Lung (tissue), 17 donors: ENCODE measurements at places on chromosomes 4 and X. TPM values are rescaled to one million over a fixed set of nuclear protein-coding genes. Genes with fewer than 3 reads are reported as not detected.

The MFAP3L gene
- 1.4 TPM for polyA plus RNA-seq

DNA sequence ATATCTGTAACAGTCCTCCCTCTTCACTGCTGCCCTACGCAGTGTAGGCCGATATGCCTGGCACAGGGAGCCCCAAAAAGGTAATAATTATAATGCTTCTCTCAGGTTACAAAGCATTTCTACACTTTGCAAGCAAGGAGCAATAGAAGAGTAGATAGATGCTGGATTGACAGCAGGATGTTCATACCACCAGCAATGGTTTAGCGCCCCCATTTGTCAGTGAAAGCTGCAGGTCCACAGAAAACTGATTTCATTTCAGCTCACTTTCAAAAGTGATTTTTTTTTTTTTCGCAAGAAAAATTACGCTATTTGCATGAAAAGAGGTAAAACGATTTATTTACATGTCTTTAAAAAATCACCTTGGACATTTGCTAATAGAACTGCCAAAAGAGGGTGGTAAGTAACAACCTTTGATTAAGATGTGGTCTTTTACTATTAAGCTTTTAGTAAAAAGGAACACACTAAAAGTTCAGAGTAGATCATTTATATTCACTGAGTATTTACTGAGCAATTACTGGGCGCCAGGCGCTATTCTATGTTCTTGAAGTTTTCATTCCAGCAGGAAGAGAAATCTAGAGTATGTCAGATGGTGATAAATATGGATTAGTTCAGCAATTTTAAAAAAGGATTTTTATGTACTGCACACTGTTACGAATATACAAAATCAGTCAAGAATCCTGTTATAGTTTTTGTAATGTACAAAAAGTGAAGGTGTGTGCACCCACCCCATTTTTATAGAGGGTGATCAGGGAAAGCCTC is 34.4 kb downstream of the HPF1 start:
- DNase-seq, result no peak
- H3K4me1 ChIP-seq, result no peaks in the 10 kb centered on the region
- H3K4me3 ChIP-seq, result no peak overlapping the region
- peaks cover 12% of the 10 kb centered on the region for H3K36me3 ChIP-seq

The CDS1 gene
- polyA plus RNA-seq, result 16.4 TPM

- peak overlapping the region; percentile 83 for H3K27ac ChIP-seq
- peaks cover 4% of the 10 kb centered on the region for H3K36me3 ChIP-seq
- no peaks in the 10 kb centered on the region for H3K27me3 ChIP-seq
- DNase-seq, result no peak
Observed at GRCh38 chr4:37908488-37909331, 17.8 kb downstream of the TBC1D1 start.

GRCh38 chrX:153816831-153817690 is 13.3 kb downstream of the PDZD4 start:
- H3K4me1 ChIP-seq, result no peaks in the 10 kb centered on the region
- no peak for DNase-seq
- H3K27me3 ChIP-seq, result no peaks in the 10 kb centered on the region
- no peaks in the 10 kb centered on the region for H3K36me3 ChIP-seq
- no peak overlapping the region for H3K4me3 ChIP-seq
- H3K27ac ChIP-seq, result no peak overlapping the region

The MAGEE2 gene
- polyA plus RNA-seq, result 0.06 TPM

DNA sequence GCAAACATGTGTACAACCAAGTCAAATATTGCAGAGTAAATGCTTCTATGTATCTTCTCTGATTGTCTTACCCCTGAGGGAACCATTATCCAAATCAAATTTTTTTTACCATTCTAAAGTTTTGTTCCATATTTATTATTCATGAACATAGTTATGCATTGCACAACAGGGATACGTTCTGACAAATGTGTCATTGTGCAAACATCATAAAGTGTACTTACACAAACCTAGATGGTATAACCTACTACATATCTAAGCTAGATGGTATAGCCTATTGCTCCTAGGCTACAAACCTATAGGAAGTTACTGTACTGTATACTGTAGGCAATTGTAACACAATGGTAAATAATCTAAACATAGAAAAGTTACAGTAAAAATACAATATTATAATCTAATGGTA is 23.4 kb downstream of the BEX3 start:
- DNase-seq, result no peak
- no peak overlapping the region for H3K4me3 ChIP-seq
- no peaks in the 10 kb centered on the region for H3K4me1 ChIP-seq
- no peak overlapping the region for H3K27ac ChIP-seq

GRCh38 chr4:145840162-145840768 is 98.4 kb downstream of the ZNF827 start:
- peaks cover 3% of the 10 kb centered on the region for H3K36me3 ChIP-seq
- no peaks in the 10 kb centered on the region for H3K4me1 ChIP-seq
- H3K4me3 ChIP-seq, result no peak overlapping the region

- DNase-seq, result peak; percentile 10
- no peak overlapping the region for H3K27ac ChIP-seq
- peaks cover 3% of the 10 kb centered on the region for H3K27me3 ChIP-seq
- H3K4me1 ChIP-seq, result no peaks in the 10 kb centered on the region
Observed at GRCh38 chrX:144275367-144275766, 391.5 kb downstream of the UBE2NL start.

- DNase-seq, result no peak
- H3K4me3 ChIP-seq, result no peak overlapping the region
- H3K4me1 ChIP-seq, result no peaks in the 10 kb centered on the region
- H3K27ac ChIP-seq, result no peak overlapping the region
- H3K27me3 ChIP-seq, result no peaks in the 10 kb centered on the region
- no peaks in the 10 kb centered on the region for H3K36me3 ChIP-seq
Observed at GRCh38 chr4:23697001-23697528, 192.8 kb downstream of the PPARGC1A start.

GRCh38 chr4:173135241-173135847 is 33.3 kb upstream of the GALNT7 start:
- DNase-seq, result no peak
- H3K27me3 ChIP-seq, result no peaks in the 10 kb centered on the region
- H3K27ac ChIP-seq, result no peak overlapping the region
- H3K36me3 ChIP-seq, result no peaks in the 10 kb centered on the region
- no peaks in the 10 kb centered on the region for H3K4me1 ChIP-seq
- H3K4me3 ChIP-seq, result no peak overlapping the region

DNA sequence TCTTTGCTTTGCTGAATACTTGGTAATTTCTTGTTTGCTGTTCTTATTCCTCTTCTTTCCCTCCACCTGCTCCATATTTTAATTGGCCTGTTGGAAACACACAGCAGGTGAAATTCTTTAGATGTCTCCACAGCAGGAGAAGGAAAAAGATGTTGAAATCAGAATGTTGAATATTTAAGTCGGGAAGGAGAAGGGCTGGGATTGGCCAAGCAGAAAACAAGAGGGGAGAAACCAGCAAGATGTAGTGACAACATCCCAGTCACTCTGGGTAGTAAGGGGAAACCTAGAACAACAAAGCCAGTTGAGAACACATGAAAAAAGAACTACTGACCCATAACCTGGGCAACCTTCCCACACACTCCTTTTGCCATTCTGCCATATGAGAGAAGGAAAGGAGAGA is 37.3 kb upstream of the STAG2 start:
- H3K4me3 ChIP-seq, result no peak overlapping the region
- no peaks in the 10 kb centered on the region for H3K27me3 ChIP-seq
- H3K36me3 ChIP-seq, result no peaks in the 10 kb centered on the region
- no peak overlapping the region for H3K27ac ChIP-seq
- no peak for DNase-seq

GRCh38 chr4:53321151-53321983 is 44.5 kb downstream of the SCFD2 start:
- DNase-seq, result peak; percentile 42
- H3K4me3 ChIP-seq, result no peak overlapping the region
- no peaks in the 10 kb centered on the region for H3K27me3 ChIP-seq
- no peaks in the 10 kb centered on the region for H3K36me3 ChIP-seq

GRCh38 chr4:102437111-102437510 is 64.0 kb upstream of the NFKB1 start:
- H3K4me1 ChIP-seq, result peaks cover 3% of the 10 kb centered on the region
- H3K27ac ChIP-seq, result no peak overlapping the region
- no peaks in the 10 kb centered on the region for H3K27me3 ChIP-seq
- no peak overlapping the region for H3K4me3 ChIP-seq
- no peaks in the 10 kb centered on the region for H3K36me3 ChIP-seq

GRCh38 chrX:7953446-7953845 is 26.2 kb upstream of the PNPLA4 start:
- no peak overlapping the region for H3K27ac ChIP-seq
- peak; percentile 65 for DNase-seq
- no peaks in the 10 kb centered on the region for H3K27me3 ChIP-seq
- no peaks in the 10 kb centered on the region for H3K36me3 ChIP-seq

- H3K27ac ChIP-seq, result no peak overlapping the region
- no peak for DNase-seq
- no peaks in the 10 kb centered on the region for H3K27me3 ChIP-seq
- H3K4me3 ChIP-seq, result no peak overlapping the region
Observed at GRCh38 chrX:64152857-64153256, 52.7 kb downstream of the AMER1 start.

- H3K27ac ChIP-seq, result no peak overlapping the region
- no peaks in the 10 kb centered on the region for H3K4me1 ChIP-seq
- no peaks in the 10 kb centered on the region for H3K36me3 ChIP-seq
- H3K27me3 ChIP-seq, result no peaks in the 10 kb centered on the region
- DNase-seq, result no peak
Observed at GRCh38 chr4:59060895-59061294, 1950.7 kb upstream of the IGFBP7 start.

The GPR173 gene
- polyA plus RNA-seq, result 0.94 TPM

The BMPR1B gene
- 0.65 TPM for polyA plus RNA-seq

The FAM13A gene
- 9.2 TPM for polyA plus RNA-seq

- H3K4me3 ChIP-seq, result no peak overlapping the region
- H3K27ac ChIP-seq, result no peak overlapping the region
- no peak for DNase-seq
- no peaks in the 10 kb centered on the region for H3K27me3 ChIP-seq
- peaks cover 7% of the 10 kb centered on the region for H3K36me3 ChIP-seq
Observed at GRCh38 chr4:25129917-25130316, 30.3 kb downstream of the SEPSECS start.

GRCh38 chr4:4410271-4410670 is 23.4 kb downstream of the NSG1 start:
- DNase-seq, result no peak
- H3K27ac ChIP-seq, result no peak overlapping the region
- H3K36me3 ChIP-seq, result no peaks in the 10 kb centered on the region
- no peaks in the 10 kb centered on the region for H3K27me3 ChIP-seq
- H3K4me3 ChIP-seq, result no peak overlapping the region
